Vagina (tissue), 2 donors: ENCODE measurements at places on chromosomes 7 and 10.

DNA sequence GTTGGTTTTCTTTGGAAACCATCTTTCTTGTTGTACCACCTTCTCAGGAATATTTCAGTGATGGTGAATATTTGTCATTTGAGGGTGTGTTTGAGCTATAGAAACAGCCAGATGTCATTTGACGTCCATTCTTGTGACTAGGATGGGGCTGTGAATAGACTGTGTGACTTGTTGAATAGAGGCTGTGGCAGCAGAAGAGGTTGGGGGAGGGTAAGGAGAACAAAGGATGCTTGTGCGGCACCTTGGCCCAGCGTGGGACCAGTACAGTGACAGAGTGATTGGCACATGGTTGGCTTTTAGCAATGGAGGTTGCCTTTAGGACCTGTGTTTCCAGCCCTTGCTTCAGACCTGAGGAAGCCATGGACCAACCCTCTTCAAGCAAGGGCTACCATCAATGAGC lies 11.3 kb downstream of the DMBT1 start:
- DNase-seq: no peak

- DNase-seq: no peak
Observed at GRCh38 chr10:78207776-78208175, 174.1 kb downstream of the RPS24 start.

GRCh38 chr7:54907981-54908380 lies 110.8 kb upstream of the EGFR start:
- no peak for DNase-seq

DNA sequence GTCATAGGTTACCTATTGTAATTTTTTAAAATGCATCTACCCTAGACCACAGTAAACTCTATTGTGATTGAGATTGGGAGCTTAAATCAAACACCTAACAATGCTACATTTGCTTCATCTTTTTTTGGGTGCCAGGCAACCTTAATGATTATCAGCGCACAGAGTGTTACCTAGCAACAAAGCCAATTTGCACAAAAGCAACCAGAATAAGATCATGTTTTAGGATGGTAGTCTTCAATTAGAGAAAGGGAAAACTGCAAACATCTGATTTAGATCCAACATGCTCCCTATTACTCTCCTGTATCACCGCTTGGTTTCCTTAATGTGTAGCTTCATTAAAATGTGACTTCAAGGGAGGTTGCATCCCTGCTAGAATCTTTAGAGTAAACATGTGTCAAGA lies 226.9 kb downstream of the ABCA13 start:
- DNase-seq: no peak

GRCh38 chr10:103849880-103850571 lies 5.3 kb downstream of the SH3PXD2A start:
- DNase-seq: no peak

GRCh38 chr10:3935141-3935540 lies 150.1 kb upstream of the KLF6 start:
- DNase-seq: no peak

- no peak for DNase-seq
Observed at GRCh38 chr10:663466-663751, 26.1 kb downstream of the DIP2C start.

- DNase-seq: no peak
Observed at GRCh38 chr10:79258894-79259293, 88.4 kb upstream of the PPIF start.

DNA sequence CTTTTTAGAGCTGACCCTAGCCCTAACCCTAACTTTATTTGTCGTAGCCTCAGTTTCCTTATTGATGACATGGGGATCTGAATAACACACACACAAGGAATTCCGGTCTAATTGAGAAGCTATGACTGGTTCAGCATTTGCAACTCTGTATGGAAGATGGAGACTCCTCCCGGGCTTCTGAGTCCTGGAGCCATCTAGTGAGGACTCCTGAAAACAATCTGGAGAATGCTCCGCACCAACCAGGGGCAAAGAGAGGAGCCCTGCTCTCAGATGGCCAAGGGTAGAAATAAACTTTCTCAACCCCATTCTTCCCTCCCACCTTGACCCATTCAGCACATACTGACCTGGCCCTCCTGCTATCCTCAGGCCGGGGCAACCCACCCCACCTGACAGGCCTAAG lies 26.4 kb downstream of the MBL2 start:
- no peak for DNase-seq

DNA sequence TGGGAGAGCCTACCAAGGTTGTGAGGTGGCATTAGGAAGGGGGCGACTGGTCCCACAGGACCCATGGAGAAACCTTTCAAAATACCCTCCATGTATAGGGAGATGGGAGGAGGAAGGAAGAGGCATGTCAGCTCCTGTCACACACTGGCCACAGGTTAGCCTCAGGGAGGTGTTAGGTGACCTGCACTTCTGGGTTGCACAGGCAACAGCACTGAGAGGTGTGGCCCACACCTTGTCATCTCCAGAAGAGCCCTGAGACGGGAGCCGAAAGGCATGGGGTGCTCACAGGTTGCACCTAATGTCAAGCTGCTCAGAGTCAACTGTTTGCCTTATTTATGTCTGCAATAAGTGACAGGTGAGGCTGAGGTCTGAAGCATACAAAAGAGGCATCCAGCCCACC lies 14.6 kb upstream of the USP6NL start:
- no peak for DNase-seq

DNA sequence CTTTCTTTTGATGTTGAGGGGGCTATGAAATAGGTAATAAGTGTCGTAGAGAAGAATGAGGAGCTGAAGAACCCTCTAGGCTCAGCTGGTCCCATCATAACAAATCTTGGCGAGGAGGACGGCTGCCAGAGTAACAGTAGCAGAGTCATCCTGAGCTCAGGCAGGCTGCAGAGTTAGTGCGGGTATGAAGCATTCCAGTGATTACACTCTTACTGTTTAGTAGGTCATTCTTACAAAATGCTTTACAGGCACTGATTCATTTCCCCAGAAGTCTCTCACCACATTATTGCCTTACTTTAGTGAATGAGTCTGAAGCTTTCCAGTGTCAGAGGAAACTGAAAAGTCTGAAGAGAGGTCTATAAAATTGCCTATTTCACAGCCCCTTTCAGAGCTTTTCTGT lies 43.9 kb upstream of the GPR158 start:
- DNase-seq: no peak

DNA sequence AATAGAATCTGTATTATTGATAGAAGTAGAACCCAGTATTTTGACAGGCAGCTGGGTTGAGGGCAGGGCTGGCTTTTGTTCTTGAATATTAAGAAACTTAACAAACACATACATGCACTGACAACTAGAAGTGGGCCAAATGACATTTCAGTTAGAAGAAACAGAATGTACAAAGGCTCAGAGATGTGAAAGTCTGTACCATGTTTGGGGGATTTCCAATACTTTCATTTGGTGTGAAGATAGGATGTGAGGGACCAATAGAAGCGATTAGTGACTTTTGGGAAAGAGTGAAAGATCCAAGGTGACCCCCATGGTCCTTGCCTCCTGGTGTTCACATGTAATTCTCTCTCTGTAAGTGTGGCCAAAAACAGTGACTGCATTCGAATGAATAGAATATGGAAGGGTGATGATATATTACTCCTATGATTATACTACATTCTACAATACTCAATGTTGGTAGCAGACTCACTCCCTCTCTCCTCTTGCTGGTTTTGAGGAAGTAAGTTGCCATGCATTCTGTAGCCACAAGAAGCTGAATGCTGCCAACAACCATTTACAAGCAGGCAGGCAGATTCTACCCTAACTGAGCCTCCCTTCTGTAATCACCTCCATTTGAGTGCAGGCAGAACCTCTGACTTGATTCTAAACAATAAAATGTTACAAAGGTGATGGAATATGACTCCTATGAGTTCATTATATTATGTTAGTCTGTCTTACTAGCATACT lies 151.4 kb downstream of the TMEM168 start:
- no peak for DNase-seq

DNA sequence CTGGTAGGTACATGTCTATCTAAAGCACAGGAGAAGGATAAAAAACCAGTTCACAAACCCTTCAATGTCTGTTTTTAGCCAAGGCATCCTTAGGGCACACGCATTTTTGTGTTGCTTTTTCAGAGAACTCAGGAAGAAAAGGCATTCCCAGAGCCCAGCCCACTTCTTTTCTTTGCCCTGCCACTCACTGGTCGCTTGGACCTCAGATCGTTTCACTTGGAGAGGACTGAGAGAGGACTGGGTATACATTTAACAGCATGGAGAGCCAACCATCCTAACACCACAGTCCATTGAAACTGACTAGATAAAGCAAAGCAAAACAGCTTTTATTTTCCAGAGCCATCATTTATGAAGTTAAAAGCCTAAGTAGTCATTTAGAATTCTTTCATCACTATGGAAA lies 194.2 kb downstream of the CAMK1D start:
- no peak for DNase-seq

GRCh38 chr10:78542141-78542489 lies 508.5 kb downstream of the RPS24 start:
- DNase-seq: no peak

GRCh38 chr7:121639705-121640104 lies 233.3 kb upstream of the PTPRZ1 start:
- no peak for DNase-seq

DNA sequence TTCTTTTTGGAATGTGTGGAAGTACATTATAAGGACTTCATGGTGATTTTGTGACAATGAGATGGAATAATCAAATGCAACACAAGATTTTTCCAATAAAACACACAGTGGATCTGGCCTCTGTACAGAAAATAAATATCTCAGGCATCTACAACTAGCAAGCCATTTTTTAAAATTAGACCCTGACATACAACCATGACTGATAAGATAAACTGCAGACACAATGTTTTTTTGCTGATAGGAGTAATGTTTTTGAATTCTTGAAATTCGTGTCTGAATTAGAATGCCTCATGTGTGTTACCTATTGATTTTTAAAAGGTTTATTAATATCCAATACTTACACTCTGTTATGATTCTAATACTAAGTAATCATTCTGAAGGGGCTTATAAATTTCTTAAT lies 328.1 kb downstream of the HGF start:
- DNase-seq: no peak

GRCh38 chr7:17939606-17940301 lies 540 bp downstream of the SNX13 start:
- no peak for DNase-seq

- DNase-seq: no peak
Observed at GRCh38 chr10:132456881-132457280, 59.9 kb downstream of the PWWP2B start.

GRCh38 chr10:79335094-79335469 lies 12.2 kb upstream of the PPIF start:
- no peak for DNase-seq

GRCh38 chr10:16820421-16820820 lies 3.2 kb upstream of the RSU1 start:
- no peak for DNase-seq
